ENCODE measurements at places on chromosomes 16 and 17.
A peak's percentile ranks its signal among the peaks of the same experiment; 100 is the strongest.

DNA sequence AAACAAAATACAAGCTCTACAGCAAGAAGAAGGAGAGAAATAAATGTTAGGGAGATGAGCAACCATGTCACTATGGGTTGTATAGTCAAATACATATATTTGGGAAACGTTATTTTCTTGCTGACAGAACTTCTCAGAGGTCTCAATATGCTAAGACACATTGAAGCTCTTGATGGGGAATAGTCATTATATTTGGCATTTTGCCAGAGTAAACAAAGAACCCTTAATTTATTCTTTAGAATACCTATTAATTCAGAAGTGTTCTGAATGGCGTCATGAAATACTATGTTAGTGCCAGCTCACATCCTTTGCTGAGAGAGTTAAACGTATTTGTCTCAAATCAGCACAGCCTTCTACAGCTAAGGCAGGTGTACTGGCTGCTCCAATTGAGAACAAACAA lies 458.9 kb downstream of the CDH13 start:
- DNase-seq, result no peak

- no peak for DNase-seq
These were observed 14.5 kb downstream of the FOXN1 start for GRCh38 chr17:28520687-28521086.

DNA sequence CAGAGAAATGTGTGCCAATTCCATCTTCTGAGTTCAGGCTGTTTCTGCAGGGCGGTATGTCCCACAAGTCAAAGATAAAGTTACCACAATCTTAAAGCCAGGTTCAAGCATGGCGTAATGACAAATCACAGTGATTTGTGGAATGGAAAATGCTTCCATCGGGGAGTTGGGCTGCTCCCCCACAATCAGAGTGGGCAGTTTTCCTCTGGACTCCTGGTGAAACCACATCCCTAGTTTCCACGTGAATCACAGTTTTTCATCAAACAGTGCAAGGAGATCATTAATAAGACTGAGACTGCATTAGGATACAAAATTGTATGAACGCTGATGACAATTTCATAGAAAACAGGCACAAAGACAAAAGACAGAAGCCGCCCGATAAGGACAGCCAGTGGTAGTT lies 3.6 kb downstream of the LITAF start:
- DNase-seq, result peak; percentile 95

GRCh38 chr16:56985288-56985961 lies 3.9 kb upstream of the NLRC5 start:
- peak; percentile 88 for DNase-seq

GRCh38 chr16:65634291-65634690 lies 512.4 kb upstream of the CDH11 start:
- no peak for DNase-seq

DNA sequence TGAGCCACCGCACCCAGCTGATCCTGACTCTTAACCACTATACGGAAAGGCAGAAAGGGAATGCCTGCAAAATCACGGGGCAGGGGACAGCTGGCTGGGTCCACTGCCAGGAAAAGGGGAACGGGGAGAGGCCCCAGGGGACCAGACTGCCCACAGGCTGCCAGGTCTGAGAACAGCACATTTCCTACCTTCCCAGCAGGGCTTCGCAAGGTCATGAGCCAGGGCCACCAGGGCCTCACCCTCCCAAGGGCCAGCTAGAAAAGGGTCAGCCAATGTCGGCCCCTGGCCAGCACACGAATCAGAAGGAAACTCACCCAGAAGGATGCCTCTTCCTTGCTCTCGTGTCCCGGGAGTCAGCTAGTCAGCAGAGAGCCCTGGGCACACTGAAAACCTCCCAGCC lies 118.4 kb downstream of the ZNF423 start:
- no peak for DNase-seq

DNA sequence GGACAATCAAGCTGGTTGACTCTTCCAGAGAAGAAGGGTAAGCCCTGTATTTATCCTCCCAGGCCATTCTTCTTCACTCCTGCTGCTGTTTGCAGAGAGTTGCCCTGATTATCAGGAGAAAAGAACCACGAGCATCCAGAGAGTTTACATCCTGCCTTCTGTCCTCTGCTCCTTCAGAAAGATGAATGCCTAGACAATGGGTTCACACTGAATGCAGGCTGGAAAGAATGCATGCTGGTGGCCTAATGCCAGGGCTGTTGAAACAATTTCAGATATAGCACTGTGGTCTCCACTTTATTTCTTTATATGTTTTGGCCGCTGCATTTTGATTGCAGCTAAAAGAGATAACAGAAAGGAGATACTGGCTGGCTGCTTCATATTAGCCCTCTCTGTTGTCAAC lies 21.2 kb upstream of the HAS3 start:
- DNase-seq, result no peak

- no peak for DNase-seq
These were observed 15.0 kb downstream of the RIPOR1 start for GRCh38 chr16:67543582-67543981.

- peak; percentile 54 for DNase-seq
These were observed 5.1 kb downstream of the FOXF1 start for GRCh38 chr16:86515413-86515776.

DNA sequence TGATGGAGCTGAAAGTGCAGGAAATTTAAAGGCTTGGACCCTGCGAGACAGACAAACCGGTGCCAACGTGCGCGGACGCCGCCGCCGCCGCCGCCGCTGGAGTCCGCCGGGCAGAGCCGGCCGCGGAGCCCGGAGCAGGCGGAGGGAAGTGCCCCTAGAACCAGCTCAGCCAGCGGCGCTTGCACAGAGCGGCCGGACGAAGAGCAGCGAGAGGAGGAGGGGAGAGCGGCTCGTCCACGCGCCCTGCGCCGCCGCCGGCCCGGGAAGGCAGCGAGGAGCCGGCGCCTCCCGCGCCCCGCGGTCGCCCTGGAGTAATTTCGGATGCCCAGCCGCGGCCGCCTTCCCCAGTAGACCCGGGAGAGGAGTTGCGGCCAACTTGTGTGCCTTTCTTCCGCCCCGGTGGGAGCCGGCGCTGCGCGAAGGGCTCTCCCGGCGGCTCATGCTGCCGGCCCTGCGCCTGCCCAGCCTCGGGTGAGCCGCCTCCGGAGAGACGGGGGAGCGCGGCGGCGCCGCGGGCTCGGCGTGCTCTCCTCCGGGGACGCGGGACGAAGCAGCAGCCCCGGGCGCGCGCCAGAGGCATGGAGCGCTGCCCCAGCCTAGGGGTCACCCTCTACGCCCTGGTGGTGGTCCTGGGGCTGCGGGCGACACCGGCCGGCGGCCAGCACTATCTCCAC lies at the start of gene NOG:
TSS of gene NOG (plus strand) at position 54 of the 674 bp plus-strand sequence. CDS start at position 579, 525 bp downstream.
- peak; percentile 80 for DNase-seq

DNA sequence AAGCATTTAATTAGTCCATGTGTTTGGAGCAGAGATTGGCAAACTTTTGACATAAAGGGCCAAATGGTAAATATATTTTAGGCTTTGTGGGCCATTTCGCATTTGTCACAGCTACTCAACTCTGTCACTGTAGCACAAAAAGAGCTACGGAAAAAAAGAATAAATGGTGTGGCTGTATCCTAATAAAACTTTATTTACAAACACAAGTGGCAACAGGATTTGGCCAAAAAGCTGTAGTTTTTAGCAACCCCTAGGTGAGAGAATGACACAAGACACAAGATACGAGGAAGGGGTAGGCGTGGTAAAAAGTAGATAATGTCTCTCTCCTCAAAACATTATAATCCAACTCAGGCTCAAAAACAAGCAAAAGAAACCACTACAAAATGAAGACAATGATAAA lies 66.5 kb downstream of the TTC19 start:
- DNase-seq, result no peak

DNA sequence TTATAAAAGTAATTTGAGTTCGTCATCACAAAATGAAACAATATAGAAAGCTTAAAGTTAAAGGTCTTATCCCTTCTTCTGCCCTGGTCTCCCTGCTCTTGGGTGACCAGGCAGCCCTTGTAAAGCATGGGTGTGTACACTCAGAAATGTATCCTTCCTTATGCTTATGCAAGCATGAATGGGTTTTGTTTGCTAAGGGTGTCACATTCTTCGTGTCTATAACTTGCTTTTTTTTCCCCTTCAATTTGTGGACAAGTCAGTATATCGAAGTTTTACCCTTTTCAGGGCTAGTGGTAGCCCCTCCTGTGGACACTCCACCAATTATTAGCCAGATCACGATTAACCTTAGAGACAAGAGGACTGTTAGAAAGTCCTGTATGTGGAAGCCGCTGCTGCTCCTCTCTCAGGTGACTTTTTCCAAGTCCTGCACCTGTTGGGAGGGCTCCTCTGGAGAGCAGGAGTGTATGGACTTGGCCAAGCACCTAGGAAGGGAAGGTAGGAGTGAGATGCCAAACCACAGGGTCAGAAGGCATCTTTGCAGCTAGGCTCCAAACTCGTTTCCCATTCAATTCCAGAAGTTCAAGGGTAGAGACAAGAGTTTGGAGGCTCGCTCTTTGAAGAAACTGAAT lies 50.9 kb downstream of the LDHD start:
- DNase-seq, result no peak

GRCh38 chr16:5349670-5350517 lies 252.3 kb upstream of the EEF2KMT start:
- peak; percentile 3 for DNase-seq

GRCh38 chr17:42159796-42160530 lies 5.2 kb upstream of the RAB5C start:
- no peak for DNase-seq

DNA sequence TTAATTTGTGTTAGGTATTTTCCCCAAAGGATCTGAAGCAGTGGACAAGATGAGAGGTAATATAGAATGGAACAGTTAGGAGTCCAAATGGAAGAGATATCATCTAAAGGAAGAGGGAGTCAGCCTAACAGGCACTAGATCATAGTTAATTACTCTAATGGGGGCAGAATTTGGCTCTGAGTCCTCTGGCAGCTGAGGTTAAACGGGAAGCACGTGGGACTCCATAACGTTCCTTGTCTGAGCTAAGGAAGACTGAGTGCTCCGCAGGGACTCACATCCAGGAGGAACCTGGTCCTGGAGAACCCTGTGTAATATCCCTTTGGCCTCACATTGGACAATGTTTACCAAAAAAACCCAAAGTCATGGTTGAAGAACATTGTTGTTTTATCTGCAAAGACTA lies 46.6 kb upstream of the TEX2 start:
- no peak for DNase-seq

GRCh38 chr16:75078886-75079285 lies 37.7 kb downstream of the LDHD start:
- peak; percentile 46 for DNase-seq

- no peak for DNase-seq
These were observed 5.2 kb upstream of the GSE1 start for GRCh38 chr16:85607796-85608514.

- DNase-seq, result no peak
These were observed 28.2 kb downstream of the HELZ start for GRCh38 chr17:67216578-67217320.

- DNase-seq, result no peak
These were observed 191.9 kb downstream of the SLC39A11 start for GRCh38 chr17:72900654-72900971.

DNA sequence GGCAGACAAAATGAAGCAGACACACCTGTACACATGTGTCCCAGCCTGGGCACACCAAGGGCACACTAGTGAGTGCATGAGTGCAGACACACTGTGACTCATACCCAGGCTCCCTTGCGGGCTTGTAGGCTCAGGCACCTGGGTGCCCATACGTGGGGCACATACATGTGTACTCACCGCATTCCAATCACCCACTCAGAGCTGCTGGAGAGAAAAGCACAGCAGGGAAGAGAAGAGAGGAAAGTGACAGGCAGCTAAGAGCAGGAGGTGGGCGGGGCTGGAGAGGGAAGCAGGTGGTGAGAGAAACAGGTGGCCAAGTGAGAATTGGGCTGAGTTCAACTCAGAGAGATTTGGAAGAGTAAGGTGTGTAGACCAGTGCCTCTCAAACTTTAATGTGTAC lies 54.0 kb downstream of the TMEM132E start:
- DNase-seq, result no peak

DNA sequence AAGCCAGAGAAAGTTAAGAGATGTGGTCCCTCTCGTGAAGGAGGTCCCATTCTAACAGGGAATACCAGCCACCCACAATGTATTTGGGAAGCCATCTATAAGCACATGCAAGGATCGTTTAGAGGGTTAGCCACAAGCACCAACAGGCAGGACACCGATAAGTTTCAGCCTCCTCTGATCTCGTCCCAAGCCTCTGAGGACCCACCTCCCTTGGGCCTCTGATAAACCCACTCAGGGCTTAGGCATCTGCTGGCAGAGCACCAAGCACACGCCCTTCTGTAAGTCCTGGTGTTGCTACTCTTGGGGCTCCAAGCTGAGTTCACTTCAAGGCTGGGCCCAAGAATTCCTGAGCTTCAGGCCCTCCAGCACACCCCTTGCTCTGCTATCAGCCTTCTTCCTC lies 5.4 kb upstream of the PNPO start:
- DNase-seq, result peak; percentile 89

- peak; percentile 73 for DNase-seq
These were observed 114.6 kb downstream of the SLC39A11 start for GRCh38 chr17:72977771-72978417.

- no peak for DNase-seq
These were observed 243.5 kb upstream of the CCL2 start for GRCh38 chr17:34011599-34011998.

DNA sequence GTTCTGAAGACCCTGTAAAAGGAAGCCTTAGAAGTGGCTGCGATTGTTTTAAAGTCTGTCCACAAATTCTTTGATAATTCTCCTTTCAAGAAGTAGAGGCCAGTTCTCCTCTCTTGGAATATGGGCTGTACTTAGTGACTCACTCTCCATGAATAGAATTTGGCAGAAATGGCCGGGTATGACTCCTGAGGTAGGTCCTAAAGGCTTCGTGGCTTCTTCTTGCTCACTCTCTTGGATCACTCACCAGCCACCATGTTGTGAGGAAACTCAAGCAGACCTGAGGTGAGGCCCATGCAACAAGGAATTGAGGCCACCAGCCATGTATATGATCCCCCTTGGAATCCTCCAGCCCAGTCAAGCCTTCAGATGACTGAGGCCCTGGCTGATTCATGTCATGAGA lies 75.8 kb downstream of the WWOX start:
- DNase-seq, result peak; percentile 2

DNA sequence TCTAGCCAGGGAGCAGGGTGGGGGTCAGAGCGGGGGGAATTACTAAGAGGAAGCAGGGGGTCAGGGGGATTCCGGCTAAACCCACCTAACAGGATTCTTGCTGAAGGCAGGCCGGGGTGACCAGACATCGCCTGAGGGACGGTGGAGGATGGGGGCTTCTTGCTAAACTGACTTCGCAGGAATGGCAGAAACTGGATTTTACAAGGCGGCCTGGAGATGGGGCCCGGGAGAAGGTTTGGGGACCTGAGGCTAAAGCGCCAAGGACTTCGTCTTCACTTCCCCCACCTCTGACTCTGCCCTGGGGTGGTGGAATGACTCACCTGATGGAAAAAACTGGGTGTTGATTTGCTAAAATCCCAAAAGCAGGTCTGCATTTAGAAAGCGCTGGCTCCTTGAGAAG lies 23.5 kb downstream of the LGALS3BP start:
- no peak for DNase-seq
